Right cardiac atrium (tissue), 5 donors: ENCODE measurements at places on chromosomes 3 and 15.

- no peak for DNase-seq
Measured at GRCh38 chr3:50100386-50100785, 11.7 kb downstream of the RBM5 start.

DNA sequence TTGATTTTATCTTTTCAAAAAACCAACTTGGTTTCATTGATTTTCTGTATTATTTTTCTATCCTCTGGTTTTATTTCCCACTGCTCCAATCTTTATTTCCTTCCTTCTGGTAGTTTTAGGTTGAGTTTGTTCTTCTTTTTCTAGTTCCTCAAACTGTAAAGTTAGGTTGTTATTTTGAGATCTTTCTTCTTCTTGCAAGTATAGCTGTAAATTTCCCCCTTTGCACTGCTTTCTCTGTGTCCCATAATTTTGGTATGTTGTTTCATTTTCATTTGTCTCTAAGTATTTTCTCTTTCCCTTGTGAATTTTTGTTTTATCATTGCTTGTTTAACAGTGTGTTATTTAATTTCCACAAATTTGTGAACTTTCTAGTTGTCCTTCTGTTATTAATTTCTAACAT lies 120.0 kb downstream of the PLD1 start:
- no peak for DNase-seq

GRCh38 chr3:14991151-14991742 lies 43.9 kb downstream of the NR2C2 start:
- DNase-seq = no peak

GRCh38 chr3:42520906-42521305 lies 18.5 kb downstream of the VIPR1 start:
- no peak for DNase-seq

GRCh38 chr15:95919460-95919859 lies 411.0 kb upstream of the NR2F2 start:
- no peak for DNase-seq

DNA sequence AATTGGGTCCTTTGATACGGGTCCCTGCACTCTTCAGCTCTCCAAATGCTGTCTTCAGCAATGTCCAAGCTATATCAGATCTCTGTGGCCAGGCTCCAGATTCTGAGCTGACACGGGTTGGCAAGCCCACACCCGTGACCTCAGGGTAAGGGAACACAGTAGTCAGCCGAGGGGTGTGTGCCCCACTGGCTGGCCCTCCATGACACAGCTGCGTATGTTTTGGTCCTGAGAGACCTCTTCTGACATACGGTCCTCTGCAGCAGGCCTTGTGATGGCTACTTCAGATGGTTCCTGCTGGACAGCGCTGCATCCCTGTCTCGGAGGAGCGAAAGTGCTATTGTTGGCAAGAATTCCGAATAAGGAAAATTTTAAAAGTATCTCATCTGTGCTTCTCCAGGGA lies 85.2 kb upstream of the ADAMTS17 start:
- peak; percentile 19 for DNase-seq

DNA sequence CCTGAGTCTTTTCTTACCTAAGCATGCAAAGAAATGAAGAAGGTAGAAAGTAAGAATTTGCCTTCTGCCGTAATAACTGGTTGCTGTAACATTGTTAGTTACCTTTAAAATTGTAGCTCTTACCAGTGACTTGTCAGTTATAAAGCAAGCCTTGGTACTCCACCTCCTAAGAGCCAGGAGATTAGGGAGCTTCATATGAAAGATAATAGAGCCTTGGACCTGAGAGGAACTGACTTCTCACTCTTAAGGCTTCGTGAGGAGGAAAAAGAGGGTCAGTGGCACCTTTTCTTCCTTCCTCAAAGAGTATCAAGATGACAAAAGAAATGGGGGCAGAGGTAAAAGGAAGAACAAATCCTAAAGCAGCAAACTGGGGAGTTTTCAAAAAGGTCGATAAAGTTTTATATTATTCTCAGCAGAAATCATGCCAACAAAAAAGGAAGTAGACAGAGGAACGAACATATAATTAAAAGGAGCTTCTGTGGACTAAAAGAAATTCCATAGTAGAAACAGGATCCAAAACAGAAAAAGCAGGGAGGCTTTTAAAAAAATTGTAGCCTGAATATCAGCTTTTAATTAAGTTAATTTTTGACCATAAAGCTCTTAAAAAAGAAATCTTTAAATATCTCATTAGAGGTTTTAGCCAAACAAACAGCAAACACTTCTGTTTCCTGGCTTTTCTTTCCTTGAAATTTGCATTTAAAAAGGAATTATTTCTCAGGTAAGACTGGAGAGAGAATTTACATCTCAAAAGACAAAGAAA lies 847.1 kb upstream of the ALCAM start:
- no peak for DNase-seq

GRCh38 chr3:4736284-4736861 lies 242.9 kb upstream of the BHLHE40 start:
- DNase-seq = no peak

DNA sequence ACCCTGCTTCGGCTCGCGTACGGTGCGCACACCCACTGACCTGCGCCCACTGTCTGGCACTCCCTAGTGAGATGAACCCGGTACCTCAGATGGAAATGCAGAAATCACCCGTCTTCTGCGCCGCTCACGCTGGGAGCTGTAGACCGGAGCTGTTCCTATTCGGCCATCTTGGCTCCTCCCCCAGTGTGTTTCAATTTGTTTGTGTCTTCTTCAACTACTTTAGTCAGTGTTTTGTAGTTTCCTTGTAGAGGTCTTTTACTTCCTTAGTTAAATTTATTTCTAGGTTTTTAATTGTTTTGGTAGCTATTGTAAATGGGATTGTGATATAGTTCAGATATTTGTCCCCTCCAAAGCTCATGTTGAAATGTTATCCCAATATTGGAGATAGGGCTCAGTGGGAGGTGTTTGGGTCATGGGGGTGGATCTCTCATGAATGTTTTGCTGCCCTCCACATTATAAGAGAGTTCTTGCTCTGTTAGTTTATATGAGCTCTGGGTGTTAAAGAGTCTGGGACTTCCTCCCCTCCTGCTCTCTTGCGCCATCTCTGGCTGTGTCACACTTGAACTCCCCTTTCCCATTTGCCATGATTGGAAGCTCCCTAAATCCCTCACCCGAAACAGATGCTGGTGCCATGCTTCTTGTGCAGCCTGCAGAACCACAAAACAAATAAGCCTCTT lies 304.4 kb downstream of the DOCK3 start:
- DNase-seq = no peak

DNA sequence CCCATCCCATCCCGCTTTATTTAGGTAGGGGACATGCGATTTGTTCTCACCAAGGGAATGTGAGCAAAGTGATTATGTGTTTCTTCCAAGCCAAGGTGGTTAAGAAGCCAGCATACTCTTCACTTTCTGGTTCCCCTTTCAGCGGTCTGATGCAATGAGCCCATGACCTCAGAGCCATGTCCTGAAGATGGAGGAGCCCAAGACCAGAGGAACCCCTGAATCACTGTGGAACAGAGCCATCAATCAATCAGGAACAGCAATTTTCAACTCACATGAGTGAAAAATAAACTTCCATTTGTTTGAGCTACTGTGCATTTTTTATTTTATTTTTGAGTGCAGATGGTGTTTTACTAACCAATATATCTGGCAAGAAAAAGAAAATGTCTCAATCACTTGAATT lies 10.8 kb downstream of the THRB start:
- DNase-seq = no peak

GRCh38 chr15:89657686-89658200 lies 2.5 kb upstream of the KIF7 start:
- DNase-seq = no peak

GRCh38 chr15:76011627-76012551 lies at the start of gene NRG4:
Gene NRG4, minus strand, starts transcription at chr15:76012424. Its CDS starts 1,194 bp downstream, at chr15:76011230.
- no peak for DNase-seq

- DNase-seq = no peak
Measured at GRCh38 chr3:9147215-9147895, 102.1 kb downstream of the SRGAP3 start.

DNA sequence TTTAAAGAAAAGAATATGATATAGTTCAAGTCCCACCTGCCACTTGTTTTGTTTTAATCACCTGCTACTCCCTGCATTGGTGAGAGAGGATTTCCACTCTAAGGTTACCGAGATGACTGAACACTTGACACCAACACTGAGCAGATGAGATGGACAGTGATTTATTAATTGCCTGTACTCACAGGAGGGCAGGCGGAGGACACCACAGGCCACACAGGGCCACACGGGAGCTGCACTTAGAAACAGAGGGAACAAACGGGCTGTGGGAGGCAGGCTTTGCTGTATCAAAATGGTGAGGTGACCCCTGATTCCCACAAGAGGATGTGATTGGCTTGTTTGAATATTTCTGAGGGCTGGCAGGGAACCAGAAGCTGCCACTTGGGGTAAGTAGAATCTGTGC lies 10.8 kb downstream of the MINAR1 start:
- no peak for DNase-seq

- DNase-seq = no peak
Measured at GRCh38 chr3:195241592-195242355, 29.2 kb downstream of the XXYLT1 start.

GRCh38 chr3:195200010-195200822 lies 70.7 kb downstream of the XXYLT1 start:
- no peak for DNase-seq

- DNase-seq = no peak
Measured at GRCh38 chr15:90259524-90259923, 5.9 kb upstream of the NGRN start.
